NCI-H187 (cell line): ENCODE measurements at places on chromosomes 7 and 10.

- DNase-seq: no peak
Observed at GRCh38 chr7:34162027-34162565, 256.8 kb downstream of the BMPER start.

GRCh38 chr10:125882596-125882995, 1.5 kb upstream of the DHX32 start:
- no peak for DNase-seq

- no peak for DNase-seq
Observed at GRCh38 chr10:49611816-49612512, 1.9 kb downstream of the SLC18A3 start.

- DNase-seq: peak; percentile 39
Observed at GRCh38 chr7:130486114-130486953, 5.6 kb upstream of the MEST start.

DNA sequence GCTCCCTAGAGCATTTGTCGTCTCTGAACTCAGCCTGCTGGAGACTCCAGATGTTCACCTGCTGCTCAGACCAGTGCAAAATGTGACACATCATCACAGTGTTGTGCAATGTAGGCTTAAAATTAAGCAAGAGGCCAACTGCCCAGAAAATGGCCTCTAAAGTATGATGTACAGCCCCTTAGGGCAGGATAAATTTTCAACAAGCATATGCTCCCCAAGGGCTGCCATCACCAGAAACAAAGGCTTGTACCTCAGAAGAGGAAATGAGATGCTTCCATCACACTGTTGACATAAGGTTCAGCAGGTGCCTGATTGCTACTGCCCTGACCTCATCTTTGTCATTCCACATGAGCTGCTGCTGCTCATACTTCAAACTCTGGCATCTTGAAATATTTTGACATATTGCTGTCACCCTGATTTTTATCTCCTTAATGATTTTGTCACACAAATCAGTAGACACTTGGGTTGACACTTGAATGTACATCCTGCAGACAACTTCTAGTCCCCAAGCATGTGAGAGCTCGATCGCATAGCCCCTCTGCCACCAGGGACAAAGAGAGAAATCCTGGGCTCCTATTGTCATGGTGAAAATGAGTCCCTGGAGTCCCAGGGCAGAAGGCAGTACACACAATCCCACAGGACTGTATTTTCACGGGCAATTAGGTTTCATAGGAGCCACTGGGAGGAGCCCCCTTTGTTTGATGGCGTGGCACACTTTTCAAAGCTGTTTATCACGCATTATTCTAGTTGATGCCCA, 219.7 kb upstream of the STK17A start:
- peak; percentile 41 for DNase-seq

DNA sequence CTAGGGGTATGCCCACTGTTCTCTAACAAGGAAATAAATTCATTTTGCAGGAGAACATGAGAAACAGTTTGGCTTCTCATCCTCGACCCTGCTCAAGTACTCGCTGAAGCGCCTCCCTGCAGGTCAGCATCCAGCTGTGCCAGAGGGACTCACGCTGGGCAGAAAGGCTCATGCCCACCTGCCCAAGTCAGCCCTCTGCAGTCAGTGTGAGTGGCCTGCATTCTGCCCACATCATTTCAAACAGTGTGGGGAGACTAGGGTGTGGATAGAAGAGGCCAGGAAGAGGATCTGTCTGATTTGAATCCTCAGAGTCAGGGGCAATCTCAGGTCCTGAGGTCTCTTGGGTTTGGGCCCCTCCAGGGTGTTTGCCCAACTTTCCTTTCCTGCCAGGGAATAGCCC, 297.8 kb downstream of the ELMO1 start:
- DNase-seq: no peak

DNA sequence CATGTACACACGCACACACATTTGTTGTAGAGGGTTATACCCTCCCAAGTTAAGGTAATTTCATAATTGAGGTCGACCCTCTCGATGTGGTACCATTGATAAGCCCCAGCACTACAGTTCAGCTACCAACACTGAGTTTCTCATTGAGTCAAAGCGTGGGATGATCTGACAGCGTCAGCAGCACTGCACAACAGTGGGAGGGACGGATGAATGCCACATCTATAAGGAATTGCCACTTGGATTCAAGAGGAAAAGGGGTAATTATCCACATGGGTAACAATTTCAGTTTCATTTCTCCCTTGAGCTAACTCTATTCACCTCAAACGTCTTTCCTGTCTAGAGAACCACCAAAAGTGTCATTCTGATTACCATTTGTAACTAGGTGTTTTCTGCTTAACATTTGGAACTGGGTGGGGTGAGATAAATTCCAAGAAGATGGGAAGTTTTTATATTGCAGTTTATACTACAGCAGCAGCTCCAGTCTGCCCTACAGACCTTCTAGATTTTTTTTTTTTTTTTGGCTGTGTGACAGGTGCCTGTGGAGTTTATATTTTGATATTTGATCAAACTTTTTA, 342.9 kb downstream of the AUTS2 start:
- DNase-seq: no peak

- no peak for DNase-seq
Observed at GRCh38 chr10:98408799-98409198, 6.2 kb downstream of the PYROXD2 start.

GRCh38 chr7:115558161-115558560, 472.4 kb downstream of the TFEC start:
- DNase-seq: no peak

GRCh38 chr10:100330079-100330478, at the start of gene PKD2L1:
PKD2L1 (minus strand) TSS chr10:100330228; CDS start chr10:100330103, 125 bp downstream.
- no peak for DNase-seq

DNA sequence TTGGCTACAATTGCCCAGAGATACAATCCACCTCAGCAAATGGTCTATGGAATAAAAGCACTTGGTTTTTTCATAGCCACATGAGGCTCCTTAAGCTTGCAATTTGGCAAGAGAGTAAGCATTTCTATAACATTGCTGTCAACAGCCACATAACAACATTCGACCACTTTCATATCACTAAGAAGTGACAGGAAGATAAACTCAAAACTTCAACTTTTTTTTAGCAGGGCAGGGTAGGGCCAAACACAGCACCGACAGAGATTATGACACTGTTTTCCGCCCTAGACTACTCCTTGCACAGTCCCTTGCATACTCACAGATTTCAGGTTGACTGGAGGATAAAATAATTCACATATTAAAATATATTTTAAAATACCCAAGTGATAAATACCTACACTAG, 185.4 kb downstream of the JAZF1 start:
- no peak for DNase-seq
